ENCODE measurements at places on chromosomes 12 and 14.

GRCh38 chr12:102896067-102896466, 21.0 kb downstream of the PAH start:
- DNase-seq: no peak

- DNase-seq: no peak
Observed at GRCh38 chr12:124498275-124499189, 68.9 kb downstream of the NCOR2 start.

DNA sequence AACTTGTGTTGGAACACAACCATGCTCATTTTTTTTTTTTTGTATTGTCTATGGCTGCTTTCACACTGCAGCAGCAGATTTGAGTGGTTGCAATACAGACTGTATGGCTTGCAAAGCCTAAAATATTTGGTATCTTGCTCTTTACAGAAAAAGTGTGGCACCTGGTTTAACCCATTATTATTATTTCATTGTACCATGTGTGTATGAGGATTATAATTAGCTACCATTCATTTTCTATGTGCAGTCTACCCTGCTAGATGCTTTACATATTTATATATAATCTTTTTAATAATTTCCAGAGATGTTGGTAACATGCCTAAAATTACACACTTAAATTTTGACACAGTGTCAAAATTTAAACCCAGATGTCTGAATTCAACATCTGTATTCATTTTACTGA, 37.7 kb downstream of the SPATS2 start:
- DNase-seq: no peak

DNA sequence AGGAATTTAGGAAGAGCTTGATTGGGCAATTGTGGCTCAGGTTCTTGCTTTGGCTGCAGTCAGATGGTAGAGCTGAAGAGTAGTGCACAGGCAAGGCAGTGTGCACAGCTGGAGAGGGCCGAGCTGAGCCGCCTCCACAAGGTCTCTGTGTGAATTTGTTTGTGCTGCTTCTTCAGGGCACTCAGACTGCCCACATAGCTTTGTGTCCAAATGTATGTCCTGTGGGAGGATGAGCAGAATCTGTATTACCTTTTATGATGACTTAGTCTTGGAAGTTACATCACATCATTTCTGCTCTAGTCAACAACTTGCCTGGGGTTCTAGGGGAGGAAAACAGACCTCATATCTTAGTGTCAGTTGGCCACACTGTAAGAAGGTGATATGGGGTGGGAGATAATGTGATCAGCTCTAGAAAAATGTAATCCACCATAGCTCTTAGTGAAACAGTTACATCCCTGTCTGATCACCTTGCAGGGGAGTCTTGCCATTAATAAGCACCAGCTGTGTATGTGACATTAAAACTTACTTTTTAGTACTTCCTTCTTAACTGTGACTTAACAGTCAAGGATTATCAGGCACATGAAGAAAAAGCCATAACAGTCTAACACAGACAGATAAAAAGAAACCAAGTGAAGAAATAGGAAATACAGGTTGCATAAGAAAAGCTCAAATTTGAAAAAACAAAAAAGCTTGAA, 53.4 kb downstream of the RCOR1 start:
- DNase-seq: no peak

DNA sequence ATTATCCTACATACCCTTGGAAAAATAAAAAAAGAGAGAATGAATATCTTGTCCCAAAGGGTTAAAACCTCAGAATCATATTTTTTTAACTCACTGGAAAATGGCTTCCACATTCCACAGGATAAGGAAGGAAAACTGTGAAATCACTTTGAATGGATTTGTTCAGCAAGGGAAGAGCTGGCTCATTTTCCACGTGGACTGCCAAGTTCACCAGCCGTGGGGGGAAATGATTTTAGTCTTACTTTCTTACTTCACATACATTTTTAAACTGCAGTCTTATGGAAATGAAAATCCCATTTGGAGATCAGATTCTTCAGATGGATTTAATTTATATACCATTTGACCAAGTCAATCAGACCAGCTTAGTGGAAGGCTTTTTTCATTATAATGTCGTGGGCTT, 29.9 kb upstream of the AEBP2 start:
- DNase-seq: no peak

- no peak for DNase-seq
Observed at GRCh38 chr12:39227218-39227617, 215.7 kb downstream of the KIF21A start.

- no peak for DNase-seq
Observed at GRCh38 chr12:25585021-25585523, 32.0 kb upstream of the LMNTD1 start.

- DNase-seq: no peak
Observed at GRCh38 chr12:28776220-28776619, 372.9 kb upstream of the FAR2 start.

DNA sequence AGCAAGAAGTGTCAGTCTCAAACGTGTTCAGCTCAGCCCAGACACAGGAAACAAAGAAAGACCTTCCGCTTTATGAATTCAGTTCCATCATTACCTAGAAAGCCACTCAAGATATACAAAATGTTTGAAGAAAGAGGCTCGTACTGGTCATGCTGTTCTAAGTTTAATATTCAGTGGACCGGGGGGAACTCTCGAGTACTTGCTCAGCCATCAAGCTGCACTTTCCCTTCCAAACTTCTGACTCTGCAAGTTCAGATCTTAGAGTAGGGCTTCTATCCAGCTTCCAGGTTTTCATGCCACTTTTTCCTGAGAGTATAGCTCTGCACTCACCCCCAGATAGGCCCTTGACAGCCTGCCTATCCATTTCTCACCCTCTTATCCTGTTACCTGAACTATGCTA, 62.8 kb upstream of the OSBPL8 start:
- DNase-seq: no peak

GRCh38 chr14:76695263-76695920, 65.9 kb upstream of the VASH1 start:
- DNase-seq: no peak

DNA sequence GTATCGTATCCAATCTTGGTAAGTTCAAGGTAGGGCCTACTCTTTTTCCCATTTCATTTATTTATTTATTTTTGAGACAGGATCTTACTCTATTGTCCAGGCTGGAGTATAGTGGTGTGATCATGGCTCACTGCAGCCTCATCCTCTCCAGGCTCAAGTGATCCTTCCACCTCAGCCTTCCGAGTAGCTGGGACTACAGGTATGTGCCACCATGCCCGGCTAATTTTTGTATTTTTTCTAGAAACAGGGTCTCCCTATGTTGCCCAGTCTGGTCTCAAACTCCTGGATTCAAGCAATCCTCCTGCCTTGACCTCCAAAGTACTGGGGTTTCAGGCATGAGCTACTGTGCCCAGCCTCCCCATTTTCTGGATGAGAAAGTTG, 57.2 kb downstream of the CLMN start:
- DNase-seq: no peak

- DNase-seq: no peak
Observed at GRCh38 chr14:61620130-61620946, 75.0 kb upstream of the HIF1A start.

- no peak for DNase-seq
Observed at GRCh38 chr12:27826076-27826475, 46.0 kb upstream of the MANSC4 start.

DNA sequence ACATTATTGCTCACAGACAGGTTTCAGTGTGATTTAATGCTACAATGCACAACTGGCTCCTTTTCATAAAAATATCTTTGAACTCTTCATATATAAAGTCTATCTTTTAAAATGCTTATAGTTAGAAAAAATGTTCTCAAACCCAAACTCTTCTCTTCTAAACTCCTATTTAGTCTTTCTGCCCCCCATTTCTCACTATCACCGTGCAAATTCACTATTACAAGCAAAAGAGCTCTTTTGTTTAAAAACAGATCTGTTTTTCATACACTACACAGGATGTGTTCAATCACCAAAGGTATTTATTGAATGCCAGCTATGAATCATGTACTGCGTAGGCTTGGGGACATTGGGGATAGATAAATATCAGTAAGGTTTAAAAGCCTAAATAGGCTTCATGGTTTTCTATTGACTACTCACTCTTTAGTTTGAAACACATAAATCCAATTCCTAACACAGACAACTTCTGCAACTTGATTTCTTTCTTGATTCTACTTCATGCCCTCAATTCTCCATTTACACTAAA, 692.3 kb downstream of the C12orf50 start:
- DNase-seq: no peak

DNA sequence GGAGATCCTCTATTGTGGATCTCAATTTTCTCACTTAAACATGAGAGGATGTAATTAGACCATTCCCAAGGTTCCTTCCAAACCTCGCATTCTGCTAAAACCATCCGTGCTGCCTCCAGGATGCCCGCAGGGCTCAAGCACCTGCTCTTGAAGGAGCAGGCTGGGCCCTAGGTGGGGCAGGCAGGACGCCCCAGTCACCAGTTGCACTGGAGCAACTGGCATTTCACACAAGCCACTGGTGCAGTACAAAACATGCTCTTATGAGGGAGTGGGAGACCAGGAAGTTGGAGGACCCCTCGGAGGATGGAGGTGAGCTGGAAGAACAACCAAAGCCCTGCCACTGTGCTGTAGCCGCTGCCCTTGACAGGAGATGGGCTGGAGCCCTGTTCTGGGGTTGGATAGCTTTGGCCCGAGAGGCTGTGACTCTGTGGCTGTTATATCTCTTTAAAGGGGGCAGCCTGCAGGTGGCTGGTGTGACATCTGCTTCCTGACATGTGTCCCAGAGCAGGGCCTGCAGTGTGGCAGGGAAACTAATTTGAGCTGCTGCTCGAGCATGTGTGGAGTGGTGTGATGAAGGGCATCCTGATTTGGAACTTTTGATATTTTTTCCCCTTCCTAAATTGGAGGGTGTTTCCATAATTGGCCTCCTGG, 122.2 kb downstream of the CRACR2A start:
- DNase-seq: no peak

DNA sequence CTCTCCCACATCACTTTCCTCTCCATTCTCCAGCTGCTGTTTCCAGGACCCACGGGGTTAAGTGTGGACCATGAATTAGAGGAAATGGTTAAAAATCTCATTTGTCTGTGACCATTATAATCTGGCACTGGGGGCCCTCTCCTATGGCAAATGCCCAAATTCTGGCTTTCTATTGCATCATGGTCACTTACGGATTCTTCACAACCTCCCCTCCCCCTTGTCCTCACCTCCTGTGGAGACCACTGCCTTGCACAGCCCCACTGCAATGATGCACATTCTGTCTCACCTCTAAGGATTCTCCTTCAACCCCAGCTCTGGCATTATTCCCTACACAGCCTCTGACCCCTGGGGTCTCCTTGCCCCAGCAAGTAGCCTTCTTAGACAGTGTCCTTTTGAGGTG, 18.9 kb downstream of the BCAT1 start:
- no peak for DNase-seq

GRCh38 chr14:33846100-33846824, 104.6 kb downstream of the EGLN3 start:
- no peak for DNase-seq

GRCh38 chr12:87991483-87991882, 37.7 kb downstream of the C12orf50 start:
- no peak for DNase-seq

DNA sequence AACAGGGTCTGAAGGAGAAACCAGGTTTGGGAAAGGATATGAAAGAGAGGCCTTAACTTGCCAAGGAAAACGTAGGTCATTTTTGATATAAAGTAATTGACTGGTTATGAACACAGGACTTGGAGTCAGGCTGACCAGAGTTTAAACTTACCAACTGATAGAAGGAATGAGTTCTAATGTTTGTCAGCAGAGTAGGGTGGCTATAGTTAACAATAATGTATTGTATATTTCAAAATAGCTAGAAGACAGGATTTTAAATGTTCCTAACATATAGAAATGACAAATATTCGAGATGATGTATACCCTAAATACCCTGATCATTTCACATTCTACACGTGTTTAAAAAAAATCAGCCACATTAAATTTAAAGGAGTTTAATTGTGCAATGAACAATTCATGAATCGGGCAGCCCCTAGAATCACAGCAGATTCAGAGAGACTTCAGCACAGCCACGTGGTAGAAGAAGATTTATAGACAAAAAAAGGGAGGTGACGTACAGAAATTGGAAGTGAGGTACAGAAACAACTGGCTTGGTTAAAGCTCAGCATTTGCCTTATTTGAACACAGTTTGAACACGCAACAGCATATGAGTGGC, 52.5 kb upstream of the PLEKHG7 start:
- DNase-seq: no peak

DNA sequence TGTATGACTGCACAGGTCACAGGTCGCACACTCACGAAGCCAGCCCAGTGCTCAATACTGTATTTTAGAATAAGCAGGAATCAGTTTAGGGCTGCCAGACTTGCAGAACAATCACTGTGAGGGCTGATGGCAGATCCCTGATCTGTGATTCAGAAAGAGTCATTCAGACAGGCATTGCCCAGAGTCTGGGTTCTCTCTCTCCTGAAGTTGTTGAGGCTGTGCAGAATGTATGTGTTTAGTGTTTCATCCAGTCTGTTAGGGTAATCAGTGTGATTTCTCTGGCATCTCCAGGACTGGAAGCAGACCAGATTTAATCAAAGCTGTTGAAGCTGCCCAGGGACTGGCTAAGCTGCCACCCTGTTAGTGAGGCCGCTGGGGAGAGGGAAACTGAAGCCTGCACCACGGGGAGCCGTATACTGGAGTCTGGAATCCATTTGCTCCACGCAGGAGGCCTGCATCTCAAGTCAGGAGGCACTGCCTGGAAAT, 69.3 kb downstream of the ETV6 start:
- no peak for DNase-seq

DNA sequence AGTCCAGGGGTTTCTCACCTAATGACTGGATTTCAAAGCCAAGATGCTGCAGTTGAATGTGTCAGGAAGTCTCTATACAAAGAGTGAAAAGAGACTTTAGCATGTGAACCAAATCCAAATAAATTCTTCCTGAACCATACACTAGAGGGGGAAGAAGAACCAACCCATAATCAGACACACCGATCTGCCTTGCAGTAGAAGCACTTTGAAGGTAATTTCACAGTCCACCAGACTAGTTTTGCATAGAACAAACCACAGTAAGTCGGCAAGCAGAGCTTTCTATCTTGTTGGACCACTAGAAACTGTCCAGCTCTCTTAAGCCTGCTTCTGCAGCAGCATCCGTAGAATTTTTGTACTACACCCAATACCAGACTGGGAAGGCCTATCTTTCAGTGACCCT, 39.3 kb downstream of the FIGNL2 start:
- no peak for DNase-seq

- no peak for DNase-seq
Observed at GRCh38 chr14:100104006-100104352, 38.8 kb downstream of the EVL start.

DNA sequence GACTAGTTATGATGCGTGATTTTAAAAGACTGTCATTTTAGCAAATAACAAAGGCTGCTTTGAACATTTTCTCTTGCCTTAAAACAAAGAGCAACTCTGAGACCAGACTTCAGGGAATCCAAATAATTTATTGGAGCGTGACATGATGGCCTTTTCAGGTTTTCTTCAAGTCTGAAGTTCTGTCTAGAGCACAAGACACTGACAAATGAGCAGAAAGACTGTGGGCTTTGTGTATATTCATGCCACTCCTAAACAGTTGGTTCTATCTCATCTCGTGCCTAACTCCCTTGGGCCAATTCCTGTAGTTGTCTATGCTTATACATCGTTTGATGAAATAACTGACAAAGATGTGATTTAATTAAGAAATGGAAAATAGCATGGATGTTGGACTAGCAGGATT, 47.5 kb downstream of the IFT81 start:
- DNase-seq: no peak

GRCh38 chr12:19909418-19909817, 458.9 kb upstream of the PDE3A start:
- no peak for DNase-seq

- DNase-seq: no peak
Observed at GRCh38 chr14:100048786-100049185, 16.4 kb upstream of the EVL start.

- DNase-seq: no peak
Observed at GRCh38 chr12:114504311-114504710, 98.4 kb upstream of the TBX5 start.

Data from dorsolateral prefrontal cortex (tissue), 122 donors.